ENCODE measurements at places on chromosomes 13 and 19. TPM values are rescaled to one million over a fixed set of nuclear protein-coding genes. Genes with fewer than 3 reads are reported as not detected.
A peak's percentile ranks its signal among the peaks of the same experiment; 100 is the strongest.

DNA sequence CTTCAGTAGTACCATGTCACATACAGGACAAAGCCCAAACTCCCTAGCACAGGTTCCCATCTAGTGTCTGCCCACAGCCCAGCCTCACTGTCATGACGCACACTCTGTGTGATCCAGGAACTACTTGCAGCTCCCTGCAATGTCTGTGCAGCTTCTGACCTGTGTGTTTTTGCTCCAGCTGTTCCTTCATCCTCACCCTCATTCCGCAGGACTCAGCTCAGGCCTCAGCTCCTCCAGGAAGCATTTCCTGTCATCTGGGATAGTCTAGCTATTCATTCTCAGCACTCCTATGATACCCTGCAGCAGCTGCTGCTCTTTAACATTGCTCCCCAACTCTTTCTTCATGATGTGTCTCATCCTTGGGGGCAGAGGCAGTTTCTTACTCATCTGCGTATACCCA lies 56.1 kb downstream of the ENOX1 start:
- DNase-seq, result no peak
- H3K27ac ChIP-seq, result no peak overlapping the region
- H3K27me3 ChIP-seq, result no peaks in the 10 kb centered on the region
- no peak overlapping the region for H3K4me3 ChIP-seq

DNA sequence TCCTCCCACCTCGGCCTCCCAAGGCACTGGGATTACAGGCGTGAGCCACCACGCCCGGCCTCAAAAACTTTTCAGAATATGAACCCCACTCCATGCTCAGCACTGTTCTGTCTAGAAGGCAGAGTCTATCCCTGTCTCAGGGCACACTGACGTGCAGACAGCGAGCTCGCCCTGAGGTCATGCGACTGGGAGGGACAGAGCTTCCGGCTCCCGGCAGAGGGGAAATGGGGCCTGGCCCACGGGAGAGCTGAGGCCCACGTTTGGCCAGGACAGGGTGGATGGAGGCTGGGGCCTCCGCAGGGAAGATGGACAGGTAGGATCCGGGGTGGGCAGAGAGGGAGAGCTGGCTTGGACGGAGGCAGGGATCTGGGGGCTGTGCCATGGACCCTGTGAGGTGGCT lies 2.8 kb upstream of the AZU1 start:
- H3K36me3 ChIP-seq, result no peaks in the 10 kb centered on the region
- H3K4me3 ChIP-seq, result no peak overlapping the region
- no peak for DNase-seq
- H3K4me1 ChIP-seq, result peaks cover 16% of the 10 kb centered on the region
- no peaks in the 10 kb centered on the region for H3K27me3 ChIP-seq

- H3K4me1 ChIP-seq, result peaks cover 19% of the 10 kb centered on the region
- no peaks in the 10 kb centered on the region for H3K36me3 ChIP-seq
- H3K27me3 ChIP-seq, result peaks cover 37% of the 10 kb centered on the region
- DNase-seq, result peak; percentile 58
These were observed 17.7 kb downstream of the RFX2 start for GRCh38 chr19:6092329-6093286.

MCEMP1 gene
- not detected for total RNA-seq

Data from neural progenitor cell (in vitro differentiated cells).